ENCODE measurements at places on chromosomes 5 and 9. TPM values are rescaled to one million over a fixed set of nuclear protein-coding genes. Genes with fewer than 3 reads are reported as not detected.

GRCh38 chr5:73896097-73896496, 270.1 kb downstream of the ARHGEF28 start:
- no peak for DNase-seq

DNA sequence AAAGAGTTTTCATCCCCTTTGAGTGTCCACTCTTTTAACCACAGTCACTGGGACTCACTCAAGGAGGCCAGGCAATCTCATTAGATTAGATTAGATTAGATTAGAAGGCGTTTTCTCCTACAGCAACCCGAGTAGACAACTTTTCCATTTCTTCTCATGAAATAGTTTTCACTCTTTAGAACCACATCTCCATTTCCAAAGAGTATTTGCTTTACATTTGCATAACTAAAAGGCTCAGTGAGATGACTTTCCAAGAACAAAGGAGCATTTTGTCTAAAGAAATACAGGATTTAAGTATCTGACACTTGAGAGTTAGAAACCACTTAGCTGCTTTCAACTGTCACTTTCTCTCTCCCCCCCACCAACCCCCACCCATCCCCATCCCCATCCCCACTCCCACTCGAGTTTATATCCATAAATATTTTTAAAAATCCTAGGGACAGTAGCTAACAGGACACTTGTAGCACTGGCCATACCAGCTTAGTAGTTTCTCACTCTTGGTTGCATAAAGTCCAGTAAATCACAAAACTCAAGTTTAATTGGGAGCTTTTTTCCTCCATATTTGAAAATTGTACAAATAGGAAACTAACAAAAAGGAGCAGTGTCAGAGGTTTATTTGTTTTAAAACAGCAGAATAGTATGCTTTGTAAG, 2202.9 kb upstream of the WWC1 start:
- no peak for DNase-seq

DNA sequence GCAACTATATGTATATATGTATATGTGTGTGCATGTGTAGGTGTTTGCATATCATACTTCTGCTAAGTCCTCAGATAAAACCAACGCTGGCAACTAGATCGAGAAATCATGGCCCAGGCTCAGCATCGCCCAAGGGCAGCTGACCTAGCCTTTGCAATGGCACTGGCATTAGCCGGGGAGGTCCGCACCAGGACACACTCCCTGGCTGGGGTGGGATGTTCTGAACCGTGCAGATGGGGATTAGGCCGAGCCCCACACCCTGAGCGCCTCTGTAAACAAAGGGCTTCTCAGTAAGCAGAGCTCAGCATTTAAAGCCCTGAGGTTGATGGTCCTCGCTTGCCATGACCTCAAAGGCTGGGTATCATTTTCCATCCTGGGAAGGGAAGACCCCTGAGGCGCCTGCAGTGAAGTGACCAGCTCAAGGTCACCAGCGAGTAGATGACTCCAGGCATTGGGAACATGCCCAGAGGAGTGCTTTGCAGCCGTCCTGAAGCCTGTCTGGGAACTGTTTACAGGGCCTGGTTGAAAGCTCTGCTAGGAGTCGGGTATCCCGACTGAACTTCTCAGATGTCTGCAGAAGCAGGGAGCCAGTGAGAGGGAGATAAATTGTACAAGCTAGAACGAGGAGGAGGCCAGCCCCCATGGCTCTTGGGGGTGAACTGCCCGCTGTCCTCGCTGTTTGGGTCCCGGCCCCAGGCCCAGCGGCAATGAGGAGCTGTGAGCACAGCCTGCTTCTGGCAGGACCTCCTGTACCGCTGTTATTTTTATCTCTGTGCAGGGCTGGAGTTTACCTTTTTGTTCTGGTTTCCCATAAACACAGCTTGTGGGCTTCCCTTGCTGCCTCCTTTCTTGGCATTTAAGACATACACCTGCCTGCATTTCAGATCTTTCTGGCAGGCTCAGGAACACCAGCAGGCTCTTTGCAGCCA, 18.4 kb downstream of the GADD45G start:
- no peak for DNase-seq

GPR151 gene
- total RNA-seq, result not detected

DNA sequence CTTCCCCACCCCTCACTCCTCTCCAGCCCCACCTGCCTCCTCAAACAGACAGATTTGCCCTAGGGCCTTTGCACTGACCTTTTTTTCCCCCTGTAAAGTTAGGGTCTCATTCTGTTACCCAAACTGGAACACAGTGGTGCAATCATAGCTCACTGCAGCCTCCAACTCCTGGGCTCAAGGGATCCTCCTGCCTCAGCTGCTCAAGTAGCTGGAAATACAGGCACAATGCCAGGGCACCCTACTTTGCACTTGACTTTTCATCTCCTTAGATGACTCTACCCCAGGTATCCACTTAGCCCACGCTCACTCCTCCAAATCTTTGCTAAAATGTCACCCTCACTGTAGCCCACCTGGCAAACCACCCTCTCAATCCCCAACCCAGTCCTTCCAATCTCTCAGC, 2.2 kb downstream of the DYNC2I2 start:
- DNase-seq, result no peak

DNA sequence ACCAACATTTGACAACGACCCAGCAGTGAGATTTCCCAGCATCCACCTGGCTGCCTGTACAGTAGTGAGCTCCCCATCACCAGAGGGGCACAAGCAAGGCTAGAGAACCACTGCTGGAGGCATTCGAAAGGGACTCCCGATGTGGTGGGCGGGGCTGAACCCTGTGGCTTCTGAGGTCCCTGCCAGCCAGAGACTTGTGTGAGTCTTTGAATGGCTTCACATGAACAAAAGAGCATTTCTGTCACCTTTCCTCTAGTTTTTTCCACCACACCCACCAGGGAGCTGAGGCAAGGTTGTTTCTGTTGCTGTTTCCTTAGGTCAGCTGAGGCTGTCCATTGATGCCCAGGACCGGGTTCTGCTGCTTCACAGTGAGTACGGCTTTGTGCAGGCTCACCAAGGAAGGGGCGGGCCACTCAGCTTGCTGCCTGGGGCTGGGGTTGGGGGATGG, 15.7 kb downstream of the RGS3 start:
- peak; percentile 49 for DNase-seq

PRSS3 gene
- not detected for total RNA-seq

Measured in sciatic nerve (tissue), 2 donors.